Sigmoid colon (tissue), 7 donors: ENCODE measurements at places on chromosomes 7 and 10. TPM values are rescaled to one million over a fixed set of nuclear protein-coding genes. Genes with fewer than 3 reads are reported as not detected.

VWA2 gene
- not detected for total RNA-seq

- DNase-seq: no peak
These were observed 156.7 kb downstream of the ANLN start for GRCh38 chr7:36546331-36546730.

GRCh38 chr7:137950967-137951366 is 50.9 kb downstream of the CREB3L2 start:
- DNase-seq: no peak

GRCh38 chr10:122029499-122030199 is 40.7 kb downstream of the TACC2 start:
- DNase-seq: peak; percentile 88

- no peak for DNase-seq
These were observed 715.7 kb downstream of the GRID1 start for GRCh38 chr10:85650791-85651496.

DNA sequence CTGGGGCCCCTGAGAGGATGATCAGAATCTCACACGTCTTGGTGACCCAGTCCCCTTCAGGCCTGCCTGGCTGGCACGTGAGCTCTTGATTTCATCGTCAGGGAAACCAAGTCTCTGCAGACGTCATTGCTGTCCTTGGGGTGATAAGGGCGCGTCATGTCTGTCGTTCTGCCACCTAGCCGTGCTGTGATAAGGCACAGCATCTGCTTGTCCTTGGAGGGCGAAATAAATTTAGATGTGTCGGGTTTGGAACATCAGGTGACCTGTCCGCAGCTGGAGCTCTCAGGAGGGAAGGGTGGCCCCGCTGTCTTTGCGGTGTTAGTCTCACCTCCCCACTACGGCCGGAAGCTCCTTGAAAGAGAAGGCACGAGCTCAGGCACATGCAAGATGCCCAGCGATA is 129.2 kb downstream of the GRK5 start:
- no peak for DNase-seq

GRCh38 chr7:121088870-121089269 is 100.4 kb downstream of the CPED1 start:
- no peak for DNase-seq

DNA sequence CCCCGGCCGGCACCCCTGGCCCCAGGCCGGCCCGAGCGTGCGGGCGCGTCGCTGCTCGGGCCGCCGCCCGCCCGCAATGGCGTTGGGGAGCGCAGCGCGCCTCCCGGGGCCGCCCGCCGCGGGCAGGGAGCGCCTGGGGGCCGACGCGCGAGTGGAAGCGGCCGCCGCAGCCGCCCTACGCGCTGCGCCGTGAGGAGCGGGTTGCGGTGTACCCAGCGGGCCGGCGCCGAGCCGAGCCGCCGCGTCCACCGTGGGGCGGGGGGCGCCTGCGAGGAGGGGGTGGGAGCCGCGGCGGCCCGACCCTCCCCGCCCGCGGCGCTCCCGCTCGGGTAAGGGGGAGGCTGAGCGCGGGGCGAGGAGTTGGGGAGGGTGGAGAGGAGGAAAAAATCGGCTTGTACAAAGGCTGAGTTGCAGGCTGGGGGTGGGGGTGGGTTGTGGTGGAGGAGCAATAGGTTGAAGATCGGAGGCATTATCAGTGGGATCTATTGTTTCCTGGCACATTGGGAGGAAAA is 473 bp downstream of the PPP1R9A start:
- peak; percentile 61 for DNase-seq

GRID1 gene
- total RNA-seq: 1.1 TPM
